ENCODE measurements at places on chromosomes 7 and 10. TPM values are rescaled to one million over a fixed set of nuclear protein-coding genes. Genes with fewer than 3 reads are reported as not detected.

DNA sequence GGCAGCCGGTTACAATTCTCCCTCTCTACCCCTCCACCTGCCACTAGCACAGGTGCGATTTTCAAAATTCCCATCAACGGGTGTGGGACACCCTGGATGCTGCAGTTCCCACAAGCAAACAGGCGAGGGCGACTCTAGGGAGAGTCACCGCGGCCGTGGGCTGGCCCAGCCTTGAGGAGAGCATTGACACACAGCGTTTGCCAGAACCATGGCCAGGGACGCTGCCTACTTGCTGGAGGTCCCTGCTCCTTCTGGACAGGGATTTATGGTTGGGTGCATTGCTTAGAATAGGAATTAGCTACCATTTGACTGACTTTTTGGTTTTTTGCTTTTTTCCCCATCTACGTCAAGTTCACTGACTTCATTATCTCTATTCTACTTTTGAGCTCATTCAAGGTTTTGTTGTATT is 19.0 kb upstream of the CLDN4 start:
- no peaks in the 10 kb centered on the region for H3K36me3 ChIP-seq
- peaks cover 4% of the 10 kb centered on the region for H3K27me3 ChIP-seq
- H3K4me3 ChIP-seq = no peak overlapping the region
- no peak overlapping the region for H3K27ac ChIP-seq

- H3K36me3 ChIP-seq = no peaks in the 10 kb centered on the region
- peak overlapping the region; percentile 27 for H3K4me3 ChIP-seq
- H3K4me1 ChIP-seq = peaks cover 10% of the 10 kb centered on the region
- DNase-seq = no peak
- H3K27me3 ChIP-seq = peaks cover 23% of the 10 kb centered on the region
- no peak overlapping the region for H3K27ac ChIP-seq
Measured at GRCh38 chr10:70053841-70054288, 1.2 kb downstream of the MACROH2A2 start.

The NUTM2E gene
- 0.99 TPM for total RNA-seq

The LAMB1 gene
- total RNA-seq = not detected

The MCM10 gene
- total RNA-seq = 0.16 TPM

GRCh38 chr7:156039971-156040677 is 227.9 kb upstream of the SHH start:
- no peak overlapping the region for H3K27ac ChIP-seq
- no peaks in the 10 kb centered on the region for H3K36me3 ChIP-seq
- no peaks in the 10 kb centered on the region for H3K27me3 ChIP-seq
- H3K4me3 ChIP-seq = no peak overlapping the region
- DNase-seq = no peak

DNA sequence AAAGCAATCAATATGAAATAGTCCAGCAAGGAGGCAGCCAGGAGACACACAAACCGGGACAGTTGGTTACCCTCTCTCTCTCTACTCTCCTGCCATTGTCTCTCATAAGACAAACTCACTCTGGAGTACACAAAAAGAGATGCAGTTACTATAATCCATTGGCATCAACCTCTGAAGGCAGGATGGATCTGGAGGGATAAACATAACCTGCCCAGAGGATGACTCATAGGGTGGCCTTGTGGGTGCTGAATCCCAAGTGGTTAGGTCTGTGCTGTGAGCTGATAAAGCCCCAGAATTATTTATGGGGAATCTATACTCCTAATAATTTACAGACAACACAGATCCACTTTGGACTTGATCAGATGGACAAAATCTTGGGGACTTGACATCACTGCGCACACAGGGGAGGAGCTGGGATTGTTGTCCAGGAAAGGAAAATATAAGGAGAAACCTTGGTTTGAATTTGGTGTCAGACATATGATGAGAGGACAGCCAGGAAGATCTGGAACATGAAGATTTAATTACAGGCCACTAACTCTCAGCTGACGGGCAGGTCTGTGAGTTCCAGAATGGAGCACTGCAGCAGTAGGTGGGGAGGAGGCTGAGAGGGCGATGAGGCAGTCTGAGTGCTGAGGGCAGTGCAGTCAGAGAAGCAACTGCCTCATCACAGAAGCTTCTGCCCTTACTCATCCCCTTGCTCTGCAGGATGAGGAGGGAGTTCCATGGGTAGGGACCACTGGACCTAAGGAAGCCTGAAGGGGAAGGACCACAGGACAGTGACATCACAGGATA is 113.9 kb upstream of the PRSS58 start:
- H3K4me1 ChIP-seq = no peaks in the 10 kb centered on the region
- DNase-seq = no peak
- no peak overlapping the region for H3K27ac ChIP-seq
- peaks cover 2% of the 10 kb centered on the region for H3K27me3 ChIP-seq
- no peaks in the 10 kb centered on the region for H3K36me3 ChIP-seq
- no peak overlapping the region for H3K4me3 ChIP-seq

DNA sequence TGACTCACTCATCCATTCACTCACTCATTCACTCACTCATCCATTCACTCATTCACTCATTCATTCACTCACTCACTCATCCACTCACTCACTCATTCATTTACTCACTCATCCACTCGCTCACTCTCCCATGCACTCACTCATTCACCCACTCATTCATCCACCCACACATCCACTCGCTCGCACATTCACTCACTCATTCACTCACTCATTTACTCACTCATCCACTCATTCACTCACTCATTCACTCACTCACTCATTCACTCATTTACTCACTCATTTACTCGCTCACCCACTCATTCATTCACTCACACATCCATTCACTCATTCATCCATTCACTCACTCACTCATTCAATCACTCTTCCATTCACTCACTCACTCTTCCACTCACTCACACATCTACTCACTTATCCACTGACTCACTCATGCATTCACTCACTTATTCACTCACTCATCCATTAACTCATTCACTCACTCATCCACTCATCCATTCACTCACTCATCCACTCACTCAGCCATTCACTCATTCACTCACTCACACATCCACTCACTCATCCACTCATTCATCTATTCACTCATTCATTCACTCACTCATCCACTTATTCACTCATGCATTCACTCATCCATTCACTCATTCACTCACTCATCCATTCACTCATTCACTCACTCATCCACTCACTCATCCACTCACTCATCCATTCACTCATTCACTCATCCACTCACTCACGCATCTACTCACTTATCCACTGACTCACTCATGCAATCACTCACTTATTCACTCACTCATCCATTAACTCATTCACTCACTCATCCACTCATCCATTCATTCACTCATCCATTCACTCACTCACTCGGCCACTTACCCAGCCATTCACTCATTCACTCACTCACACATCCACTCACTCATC is 74.0 kb downstream of the CARD11 start:
- peaks cover 53% of the 10 kb centered on the region for H3K36me3 ChIP-seq
- peaks cover 11% of the 10 kb centered on the region for H3K4me1 ChIP-seq
- H3K27ac ChIP-seq = no peak overlapping the region
- no peaks in the 10 kb centered on the region for H3K27me3 ChIP-seq

The RGR gene
- not detected for total RNA-seq

DNA sequence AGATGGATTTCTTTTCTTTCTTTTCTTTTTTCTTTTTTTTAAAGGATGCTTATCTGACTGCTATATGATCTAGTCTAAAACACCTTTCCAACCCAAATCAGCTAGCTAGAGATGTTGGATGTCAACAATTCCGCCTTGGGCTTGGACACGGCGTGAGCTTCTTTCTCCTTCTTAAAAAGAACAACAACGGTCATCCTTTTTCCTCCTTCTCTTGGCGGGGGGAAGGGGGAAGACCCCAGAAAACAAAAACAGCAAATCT is 1.0 kb downstream of the BEND7 start:
- H3K27ac ChIP-seq = no peak overlapping the region
- H3K4me3 ChIP-seq = no peak overlapping the region
- peaks cover 75% of the 10 kb centered on the region for H3K27me3 ChIP-seq
- no peak for DNase-seq
- H3K36me3 ChIP-seq = no peaks in the 10 kb centered on the region

DNA sequence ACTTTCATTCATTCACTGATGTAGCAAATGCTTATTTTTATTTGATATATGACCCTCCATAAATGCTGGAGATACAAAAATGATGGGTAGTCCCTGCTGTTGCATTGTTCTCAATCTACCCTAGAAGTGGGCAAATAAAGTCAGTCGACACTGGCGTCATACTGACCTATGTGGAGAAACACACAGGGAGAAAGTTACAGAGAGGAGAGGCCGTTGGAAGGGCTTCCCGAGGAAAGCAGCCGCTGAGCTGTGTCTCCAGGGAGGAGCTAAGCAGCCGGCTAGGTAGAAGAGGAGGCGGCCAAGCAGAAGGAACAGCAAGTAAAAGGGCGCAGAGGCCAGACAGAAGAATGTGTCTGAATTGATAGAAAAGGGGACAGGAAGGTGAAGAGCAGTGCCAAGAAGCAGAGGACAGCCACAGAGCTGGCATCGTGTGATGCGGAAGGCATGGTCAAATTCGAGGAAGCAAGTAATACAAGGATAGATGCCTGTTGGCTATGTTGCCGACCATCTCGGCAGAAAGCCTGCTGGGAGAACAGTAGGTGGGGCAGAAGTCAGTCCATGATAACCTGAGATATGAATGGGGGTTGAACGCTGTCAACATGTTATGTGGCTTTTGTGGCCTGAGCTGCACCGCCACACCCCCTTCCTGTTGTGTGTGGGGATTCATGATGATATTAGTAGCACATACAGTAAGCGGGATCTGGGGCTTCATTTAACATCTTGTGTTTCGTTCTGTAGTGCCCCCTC is 25.9 kb downstream of the ST8SIA6 start:
- peak overlapping the region; percentile 69 for H3K27ac ChIP-seq
- no peaks in the 10 kb centered on the region for H3K36me3 ChIP-seq
- H3K27me3 ChIP-seq = no peaks in the 10 kb centered on the region
- H3K4me1 ChIP-seq = peaks cover 67% of the 10 kb centered on the region
- DNase-seq = peak; percentile 70
- peak overlapping the region; percentile 46 for H3K4me3 ChIP-seq

The ITPRID1 gene
- not detected for total RNA-seq

The TRPV6 gene
- not detected for total RNA-seq

The SCIN gene
- total RNA-seq = 0.08 TPM

The GRID1 gene
- total RNA-seq = not detected

- no peaks in the 10 kb centered on the region for H3K36me3 ChIP-seq
- no peaks in the 10 kb centered on the region for H3K27me3 ChIP-seq
- no peak overlapping the region for H3K27ac ChIP-seq
- no peak for DNase-seq
- H3K4me3 ChIP-seq = no peak overlapping the region
Measured at GRCh38 chr10:70312972-70313371, 29.2 kb upstream of the NPFFR1 start.

GRCh38 chr10:60525716-60526585 is 136.3 kb upstream of the ANK3 start:
- H3K27me3 ChIP-seq = no peaks in the 10 kb centered on the region
- no peaks in the 10 kb centered on the region for H3K4me1 ChIP-seq
- H3K36me3 ChIP-seq = no peaks in the 10 kb centered on the region
- no peak for DNase-seq

The GPR146 gene
- total RNA-seq = 13.7 TPM

- no peaks in the 10 kb centered on the region for H3K36me3 ChIP-seq
- peaks cover 7% of the 10 kb centered on the region for H3K27me3 ChIP-seq
- H3K4me1 ChIP-seq = no peaks in the 10 kb centered on the region
- no peak for DNase-seq
- no peak overlapping the region for H3K4me3 ChIP-seq
- no peak overlapping the region for H3K27ac ChIP-seq
Measured at GRCh38 chr10:97999066-97999922, 31.1 kb downstream of the CRTAC1 start.

The KLF6 gene
- 851 TPM for total RNA-seq

The FAM25G gene
- not detected for total RNA-seq

GRCh38 chr7:109003742-109004141 is 434.1 kb downstream of the DNAJB9 start:
- no peaks in the 10 kb centered on the region for H3K4me1 ChIP-seq
- H3K4me3 ChIP-seq = no peak overlapping the region
- DNase-seq = no peak
- no peaks in the 10 kb centered on the region for H3K36me3 ChIP-seq

The CPXM2 gene
- not detected for total RNA-seq

- no peak for DNase-seq
- H3K27ac ChIP-seq = no peak overlapping the region
- H3K27me3 ChIP-seq = no peaks in the 10 kb centered on the region
- H3K4me1 ChIP-seq = no peaks in the 10 kb centered on the region
- no peaks in the 10 kb centered on the region for H3K36me3 ChIP-seq
Measured at GRCh38 chr7:79520543-79520942, 67.1 kb upstream of the MAGI2 start.

The C10orf105 gene
- total RNA-seq = 0.36 TPM

The DNMBP gene
- total RNA-seq = 2.2 TPM

Data from CD4-positive, alpha-beta T cell (primary cell).